NCI-H1417 (cell line): ENCODE measurements at places on chromosomes 4 and X.

GRCh38 chrX:45623266-45623665 is 422.6 kb upstream of the DIPK2B start:
- DNase-seq, result no peak

DNA sequence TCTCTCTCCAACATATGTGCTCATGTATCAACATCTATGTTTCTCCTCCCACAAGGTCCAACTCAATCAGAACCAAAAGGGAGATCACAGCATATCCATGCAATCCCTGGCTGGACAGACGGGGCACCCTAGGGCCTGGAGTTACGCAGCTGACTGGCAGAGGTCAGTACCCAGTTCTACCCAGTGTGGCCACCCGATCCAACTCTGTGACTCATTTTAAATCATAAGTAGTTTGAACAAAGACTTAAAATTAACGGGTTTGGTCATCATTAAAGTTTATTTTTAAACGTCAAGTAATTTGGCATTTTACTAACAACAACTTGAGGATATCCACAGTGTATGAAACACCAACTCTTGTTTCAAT is 59.5 kb downstream of the APBB2 start:
- DNase-seq, result no peak

- DNase-seq, result peak; percentile 17
Measured at GRCh38 chrX:78886550-78886949, 58.6 kb upstream of the P2RY10 start.

- no peak for DNase-seq
Measured at GRCh38 chrX:16999275-16999674, 52.8 kb downstream of the REPS2 start.

DNA sequence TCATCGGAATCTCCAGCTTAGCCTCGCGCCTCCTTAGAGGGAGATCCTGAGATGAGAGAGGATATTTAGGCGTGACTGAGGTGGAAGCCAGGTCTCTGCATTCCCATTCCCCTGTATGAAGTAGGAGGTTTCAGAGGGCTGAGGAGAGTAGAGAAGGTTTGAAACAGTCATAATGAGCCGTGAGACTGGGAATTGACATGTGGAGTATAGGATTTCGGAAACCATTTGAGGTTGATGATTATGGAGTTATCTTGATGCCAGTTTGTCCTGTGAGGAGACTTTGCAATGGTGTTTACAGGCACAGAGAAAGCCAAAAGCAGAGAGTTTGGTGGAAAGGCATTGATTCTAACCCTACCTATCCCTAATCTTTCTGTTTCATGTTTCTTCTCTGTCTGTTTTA is 2.0 kb downstream of the CHST7 start:
- DNase-seq, result no peak

DNA sequence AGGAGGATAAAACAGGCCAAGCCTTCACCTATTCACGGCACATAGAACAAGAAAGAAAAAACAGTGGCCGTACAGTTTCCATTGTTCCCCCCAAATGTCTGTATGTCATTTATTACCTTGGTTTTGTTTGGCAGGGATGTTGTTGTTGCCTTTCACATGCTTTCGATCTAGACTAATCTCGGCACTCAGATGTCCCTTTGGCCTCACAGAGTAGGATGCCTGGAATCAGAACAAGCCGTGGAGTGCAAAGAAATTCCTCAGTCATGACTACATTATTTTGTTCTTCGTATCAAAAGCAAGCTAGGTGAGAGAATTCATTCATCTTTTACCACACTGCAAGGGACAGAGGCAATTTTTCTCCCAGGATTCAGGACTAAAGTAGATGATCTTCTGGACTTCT is 106.9 kb downstream of the SMIM20 start:
- no peak for DNase-seq

DNA sequence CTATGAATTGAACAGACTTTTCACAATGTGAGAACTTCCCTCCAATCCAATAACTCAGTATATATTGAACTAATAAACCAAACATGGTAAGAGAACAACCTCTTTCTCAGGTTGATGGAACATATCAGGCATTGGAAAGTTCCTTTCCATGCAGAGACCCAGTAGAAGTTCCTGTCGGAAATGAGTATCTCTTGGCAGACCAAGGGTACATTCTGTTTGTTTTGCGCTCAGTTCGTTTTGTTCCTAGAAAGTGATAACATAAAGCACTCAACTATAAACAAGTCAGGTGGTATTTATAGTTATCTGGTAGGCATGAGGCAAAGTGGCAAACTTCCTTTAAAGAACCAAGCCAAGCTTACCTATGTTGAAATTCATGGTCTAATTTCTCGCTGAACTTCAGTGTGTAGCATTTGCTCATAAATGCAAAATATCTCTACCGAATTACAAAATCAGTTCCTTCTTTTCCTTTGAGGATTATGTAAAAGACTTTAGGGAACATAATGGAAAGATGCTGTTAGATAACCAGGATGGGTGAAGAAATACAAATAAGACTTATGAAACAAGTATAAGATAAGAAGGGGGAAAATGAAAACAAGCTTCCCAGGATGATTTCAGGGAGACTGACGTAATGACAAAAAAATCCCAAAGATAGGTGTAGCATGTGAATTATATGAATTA is 120.3 kb downstream of the ARHGAP24 start:
- DNase-seq, result no peak

- DNase-seq, result no peak
Measured at GRCh38 chrX:135977611-135978010, 3.8 kb upstream of the MMGT1 start.

GRCh38 chr4:113394108-113394729 is 344.8 kb downstream of the ANK2 start:
- no peak for DNase-seq
